ENCODE measurements at places on chromosomes 16 and 17.

- no peak for DNase-seq
Observed at GRCh38 chr17:13961265-13961664, 108.0 kb upstream of the COX10 start.

- DNase-seq: no peak
Observed at GRCh38 chr17:58513267-58513964, 1.0 kb downstream of the MTMR4 start.

GRCh38 chr17:67285360-67285759, 40.4 kb upstream of the HELZ start:
- DNase-seq: no peak

GRCh38 chr17:40331743-40332641, 23.0 kb downstream of the RARA start:
- DNase-seq: no peak

GRCh38 chr17:57391076-57391825, 134.9 kb downstream of the MSI2 start:
- DNase-seq: no peak

GRCh38 chr16:9072806-9073341, 18.6 kb upstream of the HAPSTR1 start:
- DNase-seq: no peak

GRCh38 chr17:67138392-67138791, 94.0 kb downstream of the CACNG1 start:
- no peak for DNase-seq

DNA sequence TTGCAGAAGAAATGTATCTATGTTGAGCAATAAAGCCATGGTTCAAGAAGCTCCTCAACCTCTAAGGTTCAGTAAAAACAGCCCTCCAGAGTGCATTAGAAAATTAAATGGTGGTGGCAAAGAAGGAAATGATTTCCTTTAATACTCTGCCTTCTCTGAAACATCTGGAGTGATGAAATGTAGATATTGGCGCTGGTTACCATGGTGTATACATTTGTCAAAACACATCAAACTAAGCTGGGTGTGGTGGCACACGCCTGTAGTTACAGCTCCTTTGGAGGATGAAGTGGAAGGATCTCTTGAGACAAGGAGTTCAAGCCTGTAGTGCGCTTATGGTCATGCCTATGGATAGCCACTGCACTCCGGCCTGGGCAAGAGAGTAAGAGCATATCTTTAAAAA, 6.0 kb downstream of the CAPNS2 start:
- DNase-seq: no peak

DNA sequence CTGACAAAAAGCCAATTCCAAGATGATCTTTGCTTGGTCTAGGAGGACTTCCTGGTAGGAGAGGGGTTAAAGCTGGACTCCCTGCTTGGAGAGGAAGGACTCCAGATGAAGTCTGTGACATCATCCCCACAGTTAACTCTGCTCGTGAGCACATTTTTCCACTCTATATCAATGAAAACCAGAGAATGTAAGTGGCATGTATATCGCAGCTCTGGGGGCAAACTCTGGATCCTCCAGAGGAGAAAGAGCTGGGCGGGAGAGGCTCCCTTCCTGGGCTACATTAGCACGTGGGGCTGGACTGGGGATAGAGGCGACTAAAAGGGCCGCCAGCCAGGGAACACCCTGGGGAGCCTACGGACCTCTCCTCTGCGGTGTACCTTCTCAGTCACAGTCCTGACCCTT, 34.1 kb downstream of the HIC1 start:
- DNase-seq: no peak

GRCh38 chr16:70725912-70726828, 40.3 kb upstream of the MTSS2 start:
- DNase-seq: no peak

- no peak for DNase-seq
Observed at GRCh38 chr16:86664522-86665318, 86.4 kb downstream of the FOXL1 start.

DNA sequence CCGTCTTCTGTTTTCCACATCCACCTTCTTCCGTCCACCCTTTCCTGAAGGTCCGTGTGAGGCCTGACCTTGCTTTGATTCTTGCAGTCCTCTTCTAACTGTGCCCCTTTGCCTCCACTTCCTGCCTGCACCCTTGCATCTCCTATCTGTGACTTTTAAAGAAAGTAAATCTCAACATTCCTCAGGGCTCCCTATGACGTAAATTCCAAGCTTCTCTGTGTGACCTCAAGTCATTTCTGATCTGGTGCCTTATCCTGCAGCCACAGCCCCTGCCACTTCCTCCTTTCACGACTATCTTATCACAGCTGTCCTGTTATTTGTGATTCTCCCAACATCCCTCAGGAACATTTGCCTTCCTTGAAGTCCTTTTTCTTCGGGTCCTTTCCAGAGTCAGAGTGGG, 520.5 kb downstream of the CDH13 start:
- DNase-seq: no peak

DNA sequence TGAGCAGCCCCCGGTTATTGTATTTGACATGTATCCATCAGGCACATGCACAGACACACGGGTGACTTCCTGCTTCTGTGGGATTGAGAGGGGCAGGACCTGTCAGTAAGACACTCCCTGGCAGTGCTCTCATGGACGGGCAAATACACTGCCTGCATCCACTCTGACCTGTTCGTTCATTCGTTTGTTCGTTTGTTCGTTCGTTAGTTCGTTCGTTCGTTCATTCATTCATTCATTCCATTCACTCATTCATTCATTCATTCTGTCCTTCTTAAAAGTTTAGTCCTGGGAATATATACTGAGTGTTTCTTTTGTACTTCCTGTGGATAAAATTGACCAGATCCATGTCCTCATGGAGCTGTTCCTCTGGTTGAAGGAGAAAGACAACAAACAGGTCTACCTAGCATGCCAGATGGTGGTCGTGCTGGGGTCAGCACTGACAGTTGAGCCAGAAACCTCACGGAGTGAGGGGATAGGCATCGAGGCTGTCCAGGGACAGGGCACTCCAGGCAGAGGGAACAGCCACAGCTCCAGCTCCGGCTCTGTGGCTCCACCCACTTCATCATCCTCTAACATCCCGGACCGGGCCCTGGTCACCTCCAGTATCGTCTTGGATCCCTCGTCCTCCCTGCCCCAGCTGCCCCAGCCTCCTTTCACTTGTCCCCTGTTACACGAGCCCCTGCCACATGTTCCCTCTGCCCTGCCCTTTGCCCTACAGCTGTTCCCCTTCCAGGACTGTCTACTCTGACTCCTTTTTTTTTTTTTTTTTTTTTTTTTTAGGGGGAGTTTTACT, 336.1 kb downstream of the CPPED1 start:
- DNase-seq: no peak

GRCh38 chr16:63945806-63946205, 1176.1 kb downstream of the CDH11 start:
- no peak for DNase-seq

DNA sequence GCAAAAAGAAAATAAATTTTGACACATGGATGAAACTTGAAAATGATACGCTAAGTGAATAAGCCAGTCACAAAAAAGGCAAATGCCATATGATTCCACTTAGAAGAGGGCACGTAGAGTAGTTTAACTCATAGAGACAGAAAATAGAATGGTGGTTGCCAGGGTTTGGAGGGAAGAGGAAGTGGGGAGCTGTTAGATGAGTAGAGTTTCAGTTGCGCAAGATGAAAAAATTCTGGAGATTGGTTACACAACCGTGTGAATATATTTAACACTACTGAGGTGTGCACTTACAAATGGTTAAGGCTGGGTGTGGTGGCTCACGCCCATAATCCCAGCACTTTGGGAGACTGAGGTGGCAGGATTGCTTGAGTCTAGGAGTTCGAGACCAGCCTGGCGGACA, 93.4 kb upstream of the TMEM132E start:
- DNase-seq: no peak

- no peak for DNase-seq
Observed at GRCh38 chr17:64387145-64387473, 3.6 kb downstream of the PECAM1 start.

GRCh38 chr16:77539421-77540034, 104.7 kb upstream of the ADAMTS18 start:
- no peak for DNase-seq

- no peak for DNase-seq
Observed at GRCh38 chr16:88956546-88957432, 20.2 kb downstream of the CBFA2T3 start.

DNA sequence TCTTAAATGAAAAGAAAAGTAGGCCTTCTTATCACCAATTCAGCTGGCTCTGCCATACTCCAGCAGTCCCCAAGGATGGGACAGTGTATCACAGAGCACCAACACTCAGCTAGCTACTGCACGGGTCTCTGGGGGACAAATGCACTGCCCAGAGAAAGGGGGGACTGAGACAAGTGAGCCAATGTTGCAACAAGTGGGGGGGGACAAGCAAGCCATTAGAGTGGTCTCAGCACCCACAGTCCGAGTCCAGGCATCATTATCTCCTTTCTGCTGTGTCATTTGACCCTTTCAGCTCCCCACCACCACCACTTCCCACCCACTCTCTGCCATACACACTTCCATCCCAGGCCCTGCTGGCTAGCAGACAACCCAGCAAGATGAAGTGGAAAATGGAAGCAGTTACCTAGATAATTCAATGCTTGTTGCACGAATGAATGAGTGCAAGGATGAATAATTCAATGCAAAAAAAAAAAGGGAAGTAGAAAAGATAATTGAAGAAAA, 7.0 kb downstream of the TMEM132E start:
- DNase-seq: no peak
